ENCODE measurements at places on chromosomes 16 and 17.

DNA sequence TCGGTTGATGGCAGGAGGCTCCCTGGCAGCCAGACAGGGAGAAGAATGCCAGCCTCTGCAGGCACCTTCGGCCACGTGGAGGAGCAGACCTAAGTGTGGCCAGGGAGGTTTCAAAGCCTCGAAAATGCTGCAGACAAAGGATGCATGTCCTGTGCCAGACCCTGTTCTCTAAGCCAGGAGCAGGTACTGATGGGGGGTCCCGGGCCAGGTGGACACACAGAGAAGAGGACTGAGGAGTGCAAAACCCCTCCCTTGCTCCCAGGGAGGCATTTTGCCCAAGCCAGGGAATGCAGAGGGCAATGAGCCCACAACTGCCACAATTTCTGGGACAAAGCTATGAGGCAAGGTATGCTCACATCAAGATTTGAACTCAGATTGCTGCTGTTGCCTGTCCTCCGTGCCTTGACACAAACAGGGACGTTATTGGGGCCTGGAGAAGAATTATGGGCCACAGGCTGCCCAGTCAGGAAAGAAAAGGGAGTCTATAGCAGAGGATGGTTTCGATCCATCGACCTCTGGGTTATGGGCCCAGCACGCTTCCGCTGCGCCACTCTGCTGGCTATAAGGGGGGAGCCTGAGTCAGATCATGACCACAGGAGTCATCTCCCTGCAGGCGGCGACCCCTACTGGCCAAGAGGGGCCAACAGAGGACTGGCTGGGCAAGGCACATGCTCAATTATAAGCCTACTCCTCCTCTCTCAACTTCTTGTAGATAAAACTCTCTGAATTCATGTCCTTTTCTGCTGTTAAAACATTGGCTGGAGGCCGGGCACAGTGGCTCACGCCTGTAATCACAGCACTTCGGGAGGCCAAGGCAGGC is 25.1 kb upstream of the FOXK2 start:
- peak; percentile 82 for DNase-seq

- no peak for DNase-seq
Measured at GRCh38 chr17:30352240-30352814, 18.5 kb upstream of the TMIGD1 start.

DNA sequence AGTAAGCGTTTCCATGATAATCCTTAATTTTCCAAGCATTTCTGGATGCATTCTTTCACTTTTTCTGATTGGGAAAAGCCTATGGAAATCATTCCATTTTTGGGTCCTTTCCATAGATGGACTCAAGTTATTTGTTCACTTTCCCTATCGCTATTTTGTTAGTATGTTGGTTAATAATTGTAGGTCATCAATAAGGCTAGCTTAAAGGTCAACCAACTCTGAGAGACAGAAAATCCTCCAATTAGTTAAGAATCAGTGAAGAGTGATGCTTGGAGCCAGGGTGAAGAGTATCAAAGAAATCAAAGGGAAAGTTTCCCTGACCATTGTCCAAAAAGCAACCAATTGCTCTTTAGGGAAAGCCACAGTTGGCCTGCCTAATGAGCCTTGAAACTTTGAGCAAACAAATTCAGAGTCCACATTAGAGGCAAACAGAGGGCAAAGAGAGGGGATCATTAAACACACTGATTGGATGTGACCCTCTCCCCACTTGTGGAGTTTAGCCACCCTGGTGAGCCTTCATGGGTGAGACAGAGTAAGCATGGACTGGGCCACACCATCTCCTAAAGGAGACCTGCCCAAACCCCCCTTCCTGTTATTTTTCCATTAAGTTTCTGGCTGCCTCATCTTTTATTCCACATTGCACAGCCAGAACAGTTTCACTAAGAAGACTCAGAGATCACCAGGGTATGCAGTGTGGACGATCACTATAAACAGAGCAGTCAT is 133.4 kb upstream of the DYNLRB2 start:
- no peak for DNase-seq

GRCh38 chr16:28879261-28879840 is 1.1 kb downstream of the ATP2A1 start:
- no peak for DNase-seq

DNA sequence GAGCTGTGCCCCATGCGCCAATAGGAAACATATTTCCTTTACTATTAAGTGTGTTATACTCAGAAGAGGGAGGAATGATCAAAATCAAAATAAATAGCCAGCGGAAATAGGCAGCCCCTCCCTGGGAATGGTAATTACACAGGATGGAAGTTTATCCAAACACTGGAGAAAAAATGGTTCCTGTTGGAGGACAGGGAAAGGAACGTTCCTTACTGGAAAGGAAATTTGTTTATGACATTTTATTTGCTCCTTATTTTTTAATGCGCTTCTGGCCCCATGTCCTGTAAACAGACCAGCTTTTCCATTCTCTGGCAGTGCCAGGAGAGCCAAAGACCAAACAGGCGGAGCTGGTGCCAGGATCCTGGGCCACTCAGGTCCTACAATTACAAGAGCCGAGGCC is 273.7 kb downstream of the SOX9 start:
- no peak for DNase-seq

GRCh38 chr17:56694825-56695224 is 101.3 kb downstream of the NOG start:
- DNase-seq, result no peak

- DNase-seq, result no peak
Measured at GRCh38 chr16:880471-881171, 80.1 kb upstream of the GNG13 start.

GRCh38 chr17:46929413-46929812 is 6.5 kb downstream of the GOSR2 start:
- no peak for DNase-seq

DNA sequence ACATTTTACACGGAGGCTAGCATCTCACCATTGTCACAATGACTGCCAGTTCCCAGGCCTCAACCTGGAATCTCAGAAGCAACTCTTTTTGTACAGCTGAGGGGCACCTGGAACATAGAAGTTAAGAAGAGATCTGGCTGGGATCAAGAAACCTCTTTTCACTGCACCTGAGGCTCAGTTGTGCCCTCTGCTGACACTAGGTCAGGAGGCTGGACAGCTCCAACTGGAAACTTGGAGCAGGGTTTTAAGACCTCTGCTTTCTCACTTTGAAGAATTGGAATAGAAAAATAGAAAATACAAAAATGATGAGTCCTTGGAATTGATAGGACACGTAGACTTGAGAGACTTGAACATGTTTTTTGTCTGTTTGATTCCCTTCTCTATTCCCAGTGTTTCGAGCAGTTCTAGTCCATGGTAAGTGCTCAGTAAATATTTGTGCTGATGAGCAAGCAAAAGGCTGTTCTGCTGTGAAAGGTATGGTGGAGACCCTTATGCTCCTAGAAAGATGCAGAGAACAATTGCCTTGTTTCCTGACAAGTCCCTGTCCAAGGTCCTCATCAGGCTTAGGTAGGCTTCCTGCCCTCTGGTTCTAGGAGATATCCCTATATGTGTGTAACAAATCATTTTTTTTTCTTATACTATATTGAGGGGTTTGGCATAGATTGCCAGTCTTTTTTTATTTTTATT is 13.6 kb upstream of the PPM1D start:
- no peak for DNase-seq

DNA sequence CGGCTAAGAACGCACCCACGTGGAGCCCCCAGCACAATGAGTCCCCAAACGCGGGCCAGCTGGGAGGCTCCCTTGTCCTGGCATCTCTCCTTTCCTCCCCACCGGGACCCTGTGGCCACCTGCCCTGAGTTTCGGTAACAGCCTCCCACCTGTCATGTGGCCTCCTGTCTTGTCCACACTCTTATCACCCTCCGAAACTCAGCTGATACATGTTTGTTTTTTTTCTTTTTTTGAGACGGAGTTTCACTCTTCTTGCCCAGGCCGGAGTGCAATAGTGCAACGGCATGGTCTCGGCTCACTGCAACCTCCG is 105.7 kb upstream of the CREBBP start:
- no peak for DNase-seq

DNA sequence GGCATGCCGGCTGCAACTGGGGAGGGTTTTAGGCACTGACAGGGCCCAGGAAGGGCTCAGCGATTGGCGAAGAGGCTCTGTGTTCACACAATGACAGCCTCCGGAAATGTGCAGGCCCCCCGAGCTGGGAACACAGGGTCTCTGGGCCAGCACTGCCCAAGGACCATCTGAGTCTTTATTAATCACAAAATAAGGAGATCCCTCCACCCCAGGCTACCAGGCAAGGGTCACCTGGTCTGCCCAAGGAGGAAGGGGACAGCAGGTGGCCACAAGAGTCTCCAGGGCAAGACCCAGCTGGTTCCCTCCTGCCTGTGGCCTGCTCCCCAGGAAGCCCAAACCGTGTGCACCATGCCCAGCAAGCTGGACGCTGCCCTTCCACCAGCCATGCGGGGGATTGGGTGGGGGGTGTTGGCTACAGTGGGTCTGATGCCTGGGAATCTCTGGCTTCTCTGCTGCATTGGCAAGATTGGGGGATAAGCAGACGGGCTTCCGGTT is 52.1 kb upstream of the TNRC6C start:
- no peak for DNase-seq

GRCh38 chr17:32341857-32342602 is at the start of gene C17orf75:
Gene C17orf75 (minus strand): TSS chr17:32342173. CDS start chr17:32342139, 34 bp downstream.
- peak; percentile 79 for DNase-seq

DNA sequence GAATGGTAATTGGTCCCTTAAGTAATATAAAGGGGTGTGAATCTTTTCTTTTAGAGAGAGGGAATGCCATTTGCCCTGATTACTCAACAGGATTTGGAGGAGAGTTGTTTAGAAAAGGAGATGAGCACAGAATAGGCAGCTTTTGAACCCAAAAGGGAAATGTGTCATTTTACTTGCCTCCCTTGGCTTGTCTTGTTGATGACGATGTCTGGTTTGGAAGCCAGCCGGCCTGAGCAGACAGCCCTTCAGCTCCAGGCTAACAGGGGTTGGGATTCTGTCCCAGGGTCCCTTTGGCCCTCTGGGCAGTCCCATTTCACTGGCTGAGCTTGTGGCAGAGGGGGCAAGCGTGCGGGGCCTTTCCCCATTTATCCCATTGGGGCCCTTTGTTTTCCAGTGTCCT is 22.3 kb upstream of the PRKAR1A start:
- DNase-seq, result no peak

- DNase-seq, result no peak
Measured at GRCh38 chr16:1299868-1300203, 9.6 kb upstream of the UBE2I start.

GRCh38 chr17:37848690-37849616 is 75.3 kb upstream of the TBC1D3K start:
- no peak for DNase-seq

DNA sequence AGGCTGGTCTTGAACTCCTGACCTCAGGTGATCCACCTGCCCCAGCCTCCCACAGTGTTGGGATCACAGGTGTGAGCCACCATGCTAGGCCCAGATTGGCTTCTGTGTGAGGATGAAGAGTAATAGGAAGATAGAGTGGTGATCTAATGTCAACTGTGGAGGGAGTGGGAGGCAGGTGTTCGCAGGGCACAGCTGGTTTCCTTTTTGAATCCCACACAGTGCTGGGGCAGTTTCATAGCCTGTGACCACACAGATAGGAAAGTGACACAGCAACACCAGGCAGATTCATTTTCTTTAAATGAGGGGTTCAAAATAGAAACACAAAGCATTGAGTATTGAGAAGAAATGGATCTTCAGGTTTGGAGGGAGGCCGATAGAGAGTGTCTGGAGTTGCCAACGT is 540.3 kb downstream of the WWOX start:
- no peak for DNase-seq

GRCh38 chr17:43671031-43671692 is 9.4 kb upstream of the MEOX1 start:
- DNase-seq, result no peak

GRCh38 chr16:53964145-53964790 is 260.3 kb downstream of the FTO start:
- no peak for DNase-seq

GRCh38 chr17:80025140-80025539 is 10.5 kb downstream of the TBC1D16 start:
- no peak for DNase-seq

DNA sequence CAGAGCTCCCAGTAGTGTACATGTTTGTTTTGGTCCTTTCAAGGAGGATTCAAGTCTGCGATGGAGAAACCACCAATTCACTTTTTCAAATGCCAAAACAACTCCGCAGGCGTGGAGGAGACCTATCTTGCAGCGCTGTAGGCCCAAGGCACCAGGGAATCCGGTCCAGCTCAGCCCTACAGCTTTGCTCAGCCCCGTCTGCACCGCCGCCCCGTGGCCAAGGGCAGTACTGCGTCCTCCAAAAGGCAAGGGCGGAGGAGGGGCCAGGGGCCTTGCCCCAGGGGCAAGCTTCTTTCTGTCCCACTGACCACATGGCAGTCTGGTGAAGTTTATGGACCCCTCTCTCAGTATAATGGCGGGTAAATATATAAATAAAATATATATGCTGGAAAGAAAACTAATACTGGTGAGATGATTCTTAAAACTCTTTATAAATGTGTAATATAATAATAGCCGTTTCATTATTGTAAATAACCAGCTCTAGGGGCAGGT is 709 bp upstream of the CD300LG start:
- peak; percentile 70 for DNase-seq

DNA sequence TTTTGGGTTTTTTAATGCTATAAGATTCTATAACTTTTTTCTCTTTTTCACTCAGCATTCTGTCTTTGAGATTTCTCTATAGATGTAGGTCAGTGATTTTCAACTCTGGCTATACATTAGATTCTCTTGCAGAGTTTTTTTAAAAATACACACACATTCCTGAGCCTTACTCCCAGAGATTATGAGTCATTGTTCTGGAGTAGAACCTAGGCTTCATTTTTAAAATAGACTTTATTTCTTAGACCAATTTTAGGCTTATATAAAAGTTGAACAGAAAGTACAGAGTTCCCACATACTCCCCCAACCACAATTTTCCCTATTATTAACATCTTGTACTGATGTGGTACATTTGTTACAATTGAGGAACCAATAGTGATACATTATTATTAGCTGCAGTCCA is 63.3 kb downstream of the CYB561 start:
- DNase-seq, result no peak

GRCh38 chr17:40361063-40361924 is 3.2 kb downstream of the GJD3 start:
- DNase-seq, result no peak

DNA sequence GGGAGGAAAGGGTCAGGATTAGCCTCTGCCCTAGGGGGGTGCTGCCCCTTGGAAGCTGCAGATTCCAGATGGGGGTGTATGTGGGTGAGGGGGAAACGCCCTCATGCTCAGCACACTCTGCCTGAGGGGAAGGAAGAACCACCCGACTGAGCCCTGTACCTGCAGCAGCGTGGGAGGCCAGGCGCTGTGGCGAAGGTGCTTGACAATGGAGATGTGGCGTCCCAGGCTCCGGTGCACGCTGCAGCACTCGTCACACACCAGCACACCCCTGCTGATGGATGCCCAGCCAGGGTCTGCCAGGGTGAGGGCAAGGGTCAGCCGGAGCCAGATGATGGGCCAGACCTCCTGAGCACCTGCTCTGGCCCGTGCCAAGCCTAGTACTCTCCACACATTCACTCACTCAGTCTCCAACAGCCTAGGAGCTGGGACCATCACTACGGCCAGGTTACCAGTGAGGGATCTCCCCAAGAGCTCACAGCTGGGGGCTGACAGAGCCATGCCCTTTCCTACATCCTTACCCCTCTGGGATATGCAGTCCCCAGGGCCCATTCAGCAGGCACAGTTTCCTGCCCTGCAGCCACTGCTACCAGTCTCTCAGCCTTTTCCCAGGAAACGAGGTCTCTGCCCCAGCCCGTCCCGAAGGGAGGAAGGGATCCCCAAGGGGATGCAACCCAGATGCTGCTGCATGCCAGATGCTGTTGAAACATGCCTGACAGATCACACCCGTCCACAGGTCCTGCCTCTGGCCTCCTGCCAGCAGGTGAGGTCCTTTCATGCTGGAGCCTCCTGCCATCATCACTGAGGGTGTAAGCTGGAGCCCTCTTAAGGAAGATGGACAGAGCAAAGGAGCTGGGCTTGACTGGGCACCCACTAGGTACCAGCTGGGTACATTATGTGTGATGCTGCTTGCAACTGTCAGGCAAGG is 5.9 kb downstream of the GIT1 start:
- no peak for DNase-seq

Measured in activated T-cell treated with anti-CD3 and anti-CD28 coated beads for 24 hours (primary cell).